Ureter (tissue), 1 donor: ENCODE measurements at places on chromosomes 16 and 17.

DNA sequence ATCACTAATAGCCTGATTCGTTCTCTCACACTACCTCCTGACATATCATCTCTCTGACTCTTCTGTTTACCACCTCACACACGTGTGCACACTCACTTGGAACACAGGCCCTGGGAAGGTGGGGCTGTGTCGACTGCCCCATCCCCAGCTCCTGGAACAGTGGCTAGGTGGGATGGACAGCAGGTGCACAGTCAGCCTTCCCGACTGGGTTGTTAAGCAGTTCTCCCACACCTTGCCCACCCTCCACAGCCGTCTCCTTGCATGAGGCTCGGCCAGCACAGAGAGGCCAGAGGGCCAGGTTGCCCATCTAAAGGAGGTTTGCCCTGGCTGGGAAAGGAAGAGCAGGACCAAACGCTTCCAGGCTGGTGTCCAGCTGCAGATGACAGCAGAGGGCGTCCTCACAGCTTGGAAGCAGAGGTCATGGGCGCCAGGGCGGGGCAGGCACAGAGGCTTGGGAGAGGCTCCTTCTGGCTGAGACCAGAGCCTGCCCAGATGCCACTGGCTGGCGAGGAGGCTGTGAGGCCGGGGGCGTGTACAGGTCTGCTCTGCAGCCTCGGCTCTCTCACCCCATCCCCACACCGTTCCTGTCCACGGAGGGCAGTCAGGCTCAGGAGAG, 92.8 kb downstream of the AMFR start:
- DNase-seq: peak; percentile 61

DNA sequence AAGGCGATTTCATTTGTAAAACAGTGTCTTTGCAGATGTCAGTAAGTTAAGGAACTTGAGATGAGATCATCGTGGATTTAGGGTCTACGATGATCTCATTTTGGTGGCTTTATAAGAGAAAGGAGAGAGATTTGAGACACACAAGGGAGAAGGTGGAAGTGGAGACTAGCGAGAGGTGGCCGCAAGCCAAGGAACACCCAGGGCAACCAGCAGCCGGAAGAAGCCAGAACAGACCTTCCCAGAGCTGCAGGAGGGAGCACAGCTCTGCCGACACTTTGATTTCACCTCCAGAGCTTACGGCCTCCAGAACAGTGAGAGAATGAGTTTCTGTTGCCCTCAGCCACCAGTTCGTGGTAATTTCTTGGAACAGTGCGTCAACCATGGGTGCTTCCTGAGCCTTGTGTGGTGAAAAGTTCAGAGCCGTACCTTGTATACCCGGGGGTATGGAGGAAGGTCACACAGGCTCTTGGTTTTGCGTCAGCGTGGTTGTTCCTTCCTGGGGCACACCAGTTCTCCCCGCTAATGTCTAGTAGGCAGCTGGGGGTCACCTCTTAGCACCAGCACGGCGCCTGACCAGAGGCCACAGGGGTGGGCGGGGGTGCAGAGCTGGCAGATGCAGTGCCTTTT, 12.9 kb upstream of the SEC14L1 start:
- peak; percentile 58 for DNase-seq

- DNase-seq: no peak
Measured at GRCh38 chr16:58385218-58385773, 7.0 kb upstream of the GINS3 start.

DNA sequence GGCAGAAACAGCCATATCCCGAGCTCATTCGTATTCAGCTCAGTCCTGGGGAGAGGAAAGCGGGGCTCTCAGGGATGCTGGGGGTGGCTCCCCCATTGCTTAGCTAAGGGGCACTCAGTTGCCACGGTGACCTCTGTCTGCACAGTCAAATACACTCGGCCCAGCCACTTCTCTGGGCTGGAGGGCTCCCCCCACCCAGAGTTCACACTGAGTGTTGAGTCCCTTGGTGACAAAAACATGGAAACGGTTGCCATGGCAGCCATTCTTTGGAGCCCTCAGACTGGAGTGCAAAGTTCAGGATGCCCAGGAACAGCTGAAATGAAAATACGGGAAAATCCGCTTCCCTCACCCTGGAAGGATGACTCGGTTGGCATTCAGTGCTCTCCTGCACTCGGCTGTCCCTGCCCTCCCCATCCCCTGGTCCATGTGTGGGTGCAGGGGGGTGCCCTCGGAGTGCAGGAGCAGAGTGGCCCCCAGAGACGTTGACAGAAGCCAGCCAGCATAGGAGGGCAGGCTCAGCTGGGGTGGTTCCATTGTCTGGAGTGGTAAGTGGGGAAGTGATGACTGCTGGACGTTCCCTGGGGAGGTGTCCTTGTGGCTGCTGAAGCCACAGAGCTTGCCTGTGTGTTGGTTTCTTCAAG, 216.5 kb downstream of the NTN1 start:
- no peak for DNase-seq

GRCh38 chr16:2329532-2329931, 11.0 kb downstream of the ABCA3 start:
- peak; percentile 31 for DNase-seq

DNA sequence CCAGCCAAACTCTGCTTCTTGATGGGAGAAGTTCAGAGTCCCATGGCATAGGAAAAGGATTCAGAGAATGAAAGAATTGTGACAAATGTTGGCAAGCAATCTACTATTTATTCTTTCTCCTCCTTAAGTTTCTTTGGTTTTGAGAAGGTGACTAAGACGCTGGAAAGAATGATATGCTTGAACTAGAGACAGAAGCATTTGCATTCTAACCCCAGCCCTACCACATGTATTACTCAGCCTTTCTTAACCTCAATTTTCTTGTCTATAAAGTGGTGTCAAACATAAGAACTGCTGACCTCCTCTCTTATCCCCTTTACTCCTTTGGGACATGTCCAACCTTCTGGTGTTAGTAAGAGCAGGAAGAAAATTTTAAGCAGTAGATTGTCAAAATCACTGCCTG, 124.7 kb downstream of the HS3ST2 start:
- no peak for DNase-seq

- DNase-seq: no peak
Measured at GRCh38 chr17:8384801-8385378, 1.9 kb upstream of the RPL26 start.

GRCh38 chr17:78349891-78350642, 9.8 kb downstream of the SOCS3 start:
- no peak for DNase-seq

- DNase-seq: peak; percentile 52
Measured at GRCh38 chr17:64661726-64661975, 456 bp downstream of the SMURF2 start.

- no peak for DNase-seq
Measured at GRCh38 chr17:80774643-80775281, 216.9 kb upstream of the CHMP6 start.

GRCh38 chr17:6660805-6661463, 9.4 kb downstream of the C17orf100 start:
- no peak for DNase-seq

- DNase-seq: no peak
Measured at GRCh38 chr17:49951362-49952082, 17.5 kb upstream of the DLX4 start.

- no peak for DNase-seq
Measured at GRCh38 chr16:64478252-64478906, 643.5 kb downstream of the CDH11 start.

DNA sequence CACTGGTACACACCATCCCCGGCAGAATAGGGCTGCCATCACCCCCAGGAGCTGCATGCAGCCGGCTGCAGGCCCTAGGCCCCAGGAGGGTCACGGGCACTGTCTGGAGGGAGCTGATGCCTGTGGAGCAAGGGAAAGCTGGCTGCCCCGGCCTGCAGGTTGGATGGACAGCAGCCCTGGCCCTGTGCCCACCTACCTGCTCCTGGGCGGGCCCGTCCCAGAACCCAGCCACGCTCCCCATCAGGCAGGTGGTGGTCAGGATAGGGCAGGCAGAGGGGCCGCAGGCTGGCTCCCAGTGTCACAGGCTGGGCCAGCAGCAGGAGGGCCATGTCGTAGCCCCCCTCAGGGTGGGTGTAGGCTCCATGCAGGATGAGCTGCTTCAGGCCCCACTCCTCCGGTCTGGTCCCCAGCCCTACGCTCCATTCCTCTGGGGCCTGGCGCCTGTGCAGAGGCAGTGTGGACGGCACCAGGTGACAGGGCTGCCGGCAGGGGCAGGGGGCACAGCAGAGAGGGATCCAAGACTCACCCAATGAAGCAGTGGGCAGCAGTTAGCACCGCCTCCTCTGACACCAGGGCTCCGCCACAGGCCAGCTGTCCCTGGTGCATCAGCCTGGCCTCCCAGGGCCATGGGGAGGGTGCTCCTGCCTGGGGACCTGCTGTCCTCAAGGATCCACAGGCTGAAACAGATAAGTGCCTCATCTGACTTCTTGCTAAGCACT, 4.0 kb downstream of the PRSS53 start:
- no peak for DNase-seq

DNA sequence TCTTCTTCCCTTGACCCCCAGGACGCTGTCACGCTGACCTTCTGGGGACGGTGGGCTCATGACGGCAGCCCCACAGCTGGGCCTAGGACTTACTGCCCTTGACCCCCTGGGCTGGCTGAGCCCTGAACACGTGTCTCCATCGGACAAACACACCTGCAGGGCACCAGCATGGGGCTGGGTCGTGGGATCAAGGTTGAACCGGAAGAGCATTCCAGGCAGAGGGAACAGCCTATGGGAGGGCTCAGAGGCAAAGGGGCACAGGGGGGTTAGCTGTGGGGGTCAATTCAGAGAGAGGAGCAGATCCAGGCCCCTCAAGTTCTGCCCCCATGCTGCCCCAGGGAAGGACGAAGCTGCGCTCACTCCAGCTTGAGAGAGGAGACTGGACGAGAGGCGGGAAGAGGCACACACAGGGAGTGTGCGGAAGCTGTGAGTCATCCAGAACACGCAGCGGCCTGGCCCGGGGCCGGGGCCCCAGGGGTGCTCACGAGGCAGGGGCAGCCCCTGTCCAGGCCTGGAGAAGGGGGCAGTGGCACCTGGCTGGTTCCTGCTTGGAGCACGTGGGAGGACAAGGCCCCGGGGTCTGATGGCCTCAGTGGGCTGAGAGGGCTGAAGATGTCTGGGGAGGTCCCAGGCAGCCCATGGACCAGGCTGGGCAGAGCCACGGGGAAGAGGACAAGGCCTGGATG, 9.9 kb downstream of the SSTR5 start:
- peak; percentile 71 for DNase-seq

DNA sequence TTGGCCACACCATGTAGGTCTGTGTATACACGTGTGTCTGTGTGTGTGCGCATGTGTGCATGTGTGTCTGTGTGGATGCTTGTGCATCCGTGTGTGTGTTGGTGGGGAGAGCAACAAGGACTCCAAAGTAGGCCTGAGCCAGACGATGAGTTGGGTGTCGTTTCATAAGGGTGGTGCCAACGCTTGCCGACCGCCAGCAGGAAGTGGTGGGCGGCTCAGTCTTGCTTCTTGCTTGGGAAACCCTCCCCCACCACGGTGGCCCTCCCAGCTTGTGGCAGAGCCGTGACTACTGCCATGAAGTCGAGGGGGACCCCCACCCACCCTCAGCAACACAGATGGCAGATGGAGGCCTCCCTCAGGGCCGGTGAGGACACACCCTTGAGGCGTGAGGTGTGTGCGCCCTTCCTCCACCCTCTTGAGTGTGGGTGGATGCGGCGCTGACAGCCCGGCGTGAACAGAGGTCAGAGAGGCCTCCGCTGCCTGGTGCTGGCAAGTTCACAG, 17.5 kb downstream of the SBK1 start:
- no peak for DNase-seq

DNA sequence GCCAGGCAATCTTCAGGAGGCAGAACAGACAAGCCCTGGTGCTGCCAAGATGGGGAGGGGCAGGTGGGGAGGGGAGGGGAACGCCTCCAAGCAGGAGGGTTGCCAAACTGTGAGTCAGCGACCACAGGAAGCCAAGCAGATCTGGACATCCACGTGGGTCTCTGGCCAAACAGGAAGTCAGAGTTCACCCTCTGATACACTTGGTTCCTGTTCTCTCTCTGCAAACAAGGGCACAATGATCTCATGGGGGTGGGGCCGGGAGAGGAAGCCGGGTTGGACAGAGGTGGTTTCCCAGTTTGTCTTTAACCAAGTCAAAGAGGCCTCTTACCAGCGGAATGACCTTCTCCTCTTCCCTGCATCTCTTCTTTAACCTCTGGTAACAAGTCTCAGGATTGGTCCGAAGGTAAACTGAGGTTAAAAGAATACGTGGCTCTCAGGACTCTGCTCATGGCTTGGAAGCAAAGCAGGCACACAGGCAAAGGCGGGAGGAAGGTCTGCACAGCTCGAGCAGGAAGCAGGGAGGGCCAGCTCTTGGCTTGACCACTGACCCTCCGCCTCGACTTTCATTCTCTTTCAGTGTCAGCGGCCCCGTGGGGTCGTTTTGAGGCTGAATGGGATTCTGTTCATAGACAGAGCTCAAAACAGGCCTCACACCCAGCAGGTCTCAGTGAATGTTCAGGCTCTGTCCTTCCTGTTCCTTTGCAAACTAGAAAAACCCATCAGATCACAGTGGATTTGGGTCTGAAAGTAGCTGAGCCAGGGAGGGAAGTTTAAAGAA, 32.9 kb downstream of the TK2 start:
- peak; percentile 98 for DNase-seq

- no peak for DNase-seq
Measured at GRCh38 chr17:33753452-33753851, 460.4 kb upstream of the ASIC2 start.

GRCh38 chr16:78729687-78730086, 630.2 kb downstream of the WWOX start:
- DNase-seq: no peak

GRCh38 chr17:56424543-56425044, 168.9 kb upstream of the NOG start:
- DNase-seq: no peak

GRCh38 chr17:7854078-7854777, 638 bp upstream of the TMEM88 start:
- peak; percentile 51 for DNase-seq

DNA sequence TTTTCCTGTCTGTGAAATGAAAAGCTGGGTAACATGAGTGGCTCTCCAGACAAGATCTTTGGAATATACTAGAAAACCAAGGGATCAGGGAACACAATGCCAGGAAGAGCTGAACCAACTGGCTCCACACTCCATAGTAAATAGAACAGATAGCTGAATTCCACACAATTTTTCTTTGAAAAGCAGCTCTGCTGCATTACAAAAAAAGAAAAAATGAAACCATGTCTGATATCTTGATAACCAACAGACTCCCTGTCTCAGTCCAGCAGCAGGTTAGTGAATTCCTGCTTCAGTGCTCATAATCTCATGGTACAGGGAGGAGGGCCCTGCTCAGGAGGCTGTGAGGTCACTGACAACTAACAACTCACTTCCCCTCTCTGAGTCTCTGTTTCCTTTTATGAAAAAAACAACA, 97.1 kb downstream of the CDH11 start:
- no peak for DNase-seq

- no peak for DNase-seq
Measured at GRCh38 chr16:23196539-23196938, 14.0 kb downstream of the SCNN1G start.

DNA sequence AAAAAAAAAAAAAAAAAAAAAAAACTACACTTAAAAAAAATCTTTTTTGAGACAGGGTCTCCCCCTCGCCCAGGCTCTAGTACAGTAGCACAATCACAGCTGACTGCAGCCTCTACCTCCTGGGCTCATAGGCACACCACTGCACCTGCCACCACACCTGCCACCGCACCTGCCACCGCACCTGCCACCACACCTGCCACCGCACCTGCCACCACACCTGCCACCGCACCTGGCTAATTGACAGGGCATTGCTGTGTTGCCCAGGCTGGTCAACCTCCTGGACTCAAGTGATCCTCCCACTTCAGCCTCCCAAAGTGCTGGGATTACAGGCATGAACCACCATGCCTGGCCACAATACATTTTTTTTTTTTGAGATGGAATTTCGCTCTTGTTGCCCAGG, 17.6 kb upstream of the WDR45B start:
- no peak for DNase-seq

- DNase-seq: no peak
Measured at GRCh38 chr16:66512272-66513110, 37.4 kb downstream of the TK2 start.

- DNase-seq: peak; percentile 69
Measured at GRCh38 chr17:81295676-81296381, 722 bp upstream of the SLC38A10 start.
